NCI-H510A treated with DMSO at 0.1 percent for 48 hours (cell line): ENCODE measurements at places on chromosomes 5 and 9.
A peak's percentile ranks its signal among the peaks of the same experiment; 100 is the strongest.

DNA sequence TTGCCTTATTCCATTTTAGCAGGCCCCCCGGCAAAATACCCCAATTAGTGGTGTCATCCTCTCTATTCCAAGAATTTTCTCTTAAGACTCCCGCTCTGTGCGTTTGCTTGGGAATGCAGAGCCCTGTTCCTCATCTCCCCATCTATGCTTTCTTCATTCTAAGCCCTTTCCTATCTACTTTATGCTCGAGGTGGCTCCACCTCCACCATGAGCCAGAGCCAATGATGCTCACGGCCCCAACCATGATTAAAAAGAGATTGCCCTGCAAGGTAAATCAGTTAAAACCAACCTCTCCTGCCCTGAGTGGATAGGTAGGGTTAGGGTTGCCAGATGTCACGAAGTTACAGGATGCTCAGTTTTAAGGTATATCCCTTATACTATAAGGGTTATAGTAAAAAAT, 677 bp upstream of the TXNDC15 start:
- DNase-seq: peak; percentile 24

- no peak for DNase-seq
Measured at GRCh38 chr5:180873615-180874520, 12.8 kb upstream of the ZFP62 start.

DNA sequence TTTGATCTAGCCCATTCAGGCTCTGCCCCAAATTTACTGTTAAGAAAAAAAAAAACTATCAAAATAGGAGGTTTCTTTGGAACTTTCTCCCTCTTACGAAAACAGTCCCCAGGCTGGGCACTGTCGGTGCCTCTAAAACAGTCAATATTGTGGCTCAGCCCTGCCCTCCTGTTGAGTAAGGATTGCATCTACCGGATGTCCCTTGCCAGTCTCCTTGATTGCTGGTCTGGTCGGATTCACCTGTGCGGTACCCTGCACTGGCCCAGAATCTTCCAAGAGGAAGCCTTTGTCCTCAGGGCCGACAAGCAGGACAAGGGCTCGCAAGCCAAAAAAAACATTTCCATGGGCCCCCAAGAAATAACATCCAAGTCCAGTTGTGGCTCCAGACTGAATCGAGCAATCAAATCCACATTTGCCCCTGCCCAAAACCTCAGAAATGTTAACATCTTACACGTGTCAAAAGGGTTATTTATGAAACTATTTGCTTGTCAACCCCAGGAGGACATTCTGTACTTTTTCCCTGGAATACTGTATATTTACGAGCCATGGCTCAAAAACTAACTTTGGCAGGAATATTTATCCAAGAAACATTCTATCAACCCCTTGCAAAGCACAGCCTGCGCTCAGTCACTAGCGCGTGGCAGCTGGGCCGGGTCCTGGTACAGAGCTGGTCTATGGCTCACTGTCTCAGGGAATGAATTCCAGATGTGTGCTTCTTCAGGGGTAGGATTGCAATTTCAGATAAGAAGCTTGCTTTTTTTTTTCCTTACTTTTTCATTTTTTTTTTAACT, 129.2 kb upstream of the ADRA1B start:
- DNase-seq: no peak

DNA sequence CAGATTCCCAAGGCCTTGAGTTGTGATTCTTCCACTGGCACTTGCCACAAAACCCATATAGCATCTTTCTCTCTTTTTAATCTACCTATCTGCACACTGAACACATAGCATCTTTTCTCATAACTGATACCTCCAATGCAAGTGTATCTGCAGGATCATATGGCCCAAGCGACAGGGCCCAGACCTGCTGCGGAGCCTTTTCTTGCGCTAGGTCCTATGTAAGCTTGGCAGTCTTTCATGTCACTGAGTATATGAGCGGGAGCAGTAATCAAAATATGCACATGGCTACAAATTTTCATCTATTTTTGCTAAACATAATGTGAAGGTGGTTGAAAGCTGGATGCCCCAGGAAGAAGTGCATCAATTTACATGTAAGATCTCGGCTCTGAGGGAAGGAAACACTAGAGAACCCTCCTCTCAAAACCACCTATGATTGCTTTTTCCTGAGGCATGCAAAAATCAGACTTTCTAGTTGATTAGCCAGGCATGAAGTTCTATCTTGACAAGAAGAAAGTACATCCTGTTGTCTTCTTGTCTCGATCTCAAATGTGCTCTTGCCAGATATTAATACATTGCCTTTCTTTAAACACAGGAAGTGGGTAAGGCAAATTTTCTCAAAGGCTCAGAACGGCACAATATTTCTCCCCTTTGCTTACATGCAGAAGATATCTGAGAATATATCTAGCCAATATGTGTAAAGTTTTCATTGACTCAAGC, 26.9 kb upstream of the CEMIP2 start:
- DNase-seq: no peak

DNA sequence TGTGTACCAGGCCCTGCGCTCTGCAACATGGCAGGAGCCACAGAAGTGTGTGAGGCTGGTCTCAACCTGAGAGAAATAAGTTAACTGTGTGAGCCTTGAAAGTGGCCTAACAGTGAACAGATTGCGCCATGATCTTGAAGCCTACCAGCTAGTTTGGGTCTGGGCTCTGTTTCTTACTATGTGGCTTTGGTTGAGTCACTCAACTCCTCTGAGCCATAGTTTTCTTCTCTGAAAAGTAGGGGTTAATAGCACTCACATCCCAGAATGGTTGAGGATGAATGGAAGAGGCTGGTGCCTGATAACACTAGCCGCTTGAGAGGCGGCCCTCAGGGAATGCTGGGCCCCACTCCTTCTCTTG, 121.5 kb downstream of the RGS3 start:
- no peak for DNase-seq

DNA sequence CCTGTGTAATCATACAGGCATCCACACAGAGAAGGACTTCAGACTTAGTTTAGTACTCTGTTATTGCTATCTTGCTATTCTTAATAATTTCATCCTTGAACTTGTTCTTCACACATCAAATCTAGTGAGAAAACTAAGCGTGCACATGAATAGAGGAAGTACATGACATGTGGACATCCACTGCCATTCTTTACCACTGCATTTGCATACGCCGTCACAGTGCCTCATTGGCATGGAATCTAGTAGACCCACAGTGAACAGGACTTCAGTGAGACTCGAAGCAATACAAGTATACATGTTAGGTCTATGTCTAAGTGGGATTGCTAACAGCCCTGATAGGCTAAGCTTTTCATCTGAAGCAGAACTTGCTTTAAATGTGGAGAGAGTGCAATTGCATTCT, 592.1 kb downstream of the TLE4 start:
- DNase-seq: no peak

GRCh38 chr5:158634714-158635113, 465.0 kb downstream of the EBF1 start:
- DNase-seq: no peak

GRCh38 chr5:127812570-127812969, 109.4 kb downstream of the CCDC192 start:
- no peak for DNase-seq

DNA sequence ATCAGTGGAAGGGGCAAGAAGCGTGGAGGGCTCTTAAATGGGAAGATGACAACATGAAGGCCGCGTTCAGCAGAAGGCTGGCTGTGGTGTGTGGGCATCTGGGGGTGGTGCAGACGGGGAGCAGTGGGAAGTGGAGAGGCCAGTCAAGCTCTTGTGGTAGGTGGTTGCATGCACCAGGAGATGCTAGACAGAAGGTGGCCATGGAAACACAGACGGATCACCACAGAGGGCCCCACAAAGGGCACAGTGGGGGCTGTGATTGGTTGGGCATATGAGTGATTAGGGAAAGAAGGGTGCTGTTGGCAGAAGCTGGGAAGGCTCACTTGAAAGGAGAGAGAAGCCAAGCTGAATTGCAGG, 14.7 kb downstream of the MTMR12 start:
- no peak for DNase-seq
